WERI-Rb-1 (cell line): ENCODE measurements at places on chromosomes 4 and X.

DNA sequence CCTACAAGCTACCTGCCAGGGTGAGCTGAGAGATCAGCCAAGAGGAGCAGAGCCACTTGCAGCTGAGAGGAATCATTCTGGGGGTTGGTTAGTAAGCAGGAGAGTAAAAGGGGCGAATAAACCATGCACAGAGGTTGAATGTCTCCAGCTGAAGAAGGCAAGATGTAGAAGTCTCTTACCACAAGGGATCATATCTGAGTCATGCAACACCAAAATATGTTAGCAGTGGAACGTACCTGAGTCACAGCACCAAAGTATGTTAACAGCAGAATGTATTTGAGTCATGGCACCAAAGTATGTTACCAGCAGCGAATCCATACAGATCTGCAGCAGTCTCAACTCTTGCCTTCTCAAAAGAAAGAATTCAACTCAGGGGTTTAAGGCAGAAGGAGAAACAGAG is 29.9 kb downstream of the C4orf51 start:
- DNase-seq, result no peak

GRCh38 chr4:66564901-66565651 is 894.8 kb upstream of the EPHA5 start:
- DNase-seq, result no peak

GRCh38 chr4:108166441-108167315 is 2.1 kb downstream of the LEF1 start:
- DNase-seq, result peak; percentile 43

DNA sequence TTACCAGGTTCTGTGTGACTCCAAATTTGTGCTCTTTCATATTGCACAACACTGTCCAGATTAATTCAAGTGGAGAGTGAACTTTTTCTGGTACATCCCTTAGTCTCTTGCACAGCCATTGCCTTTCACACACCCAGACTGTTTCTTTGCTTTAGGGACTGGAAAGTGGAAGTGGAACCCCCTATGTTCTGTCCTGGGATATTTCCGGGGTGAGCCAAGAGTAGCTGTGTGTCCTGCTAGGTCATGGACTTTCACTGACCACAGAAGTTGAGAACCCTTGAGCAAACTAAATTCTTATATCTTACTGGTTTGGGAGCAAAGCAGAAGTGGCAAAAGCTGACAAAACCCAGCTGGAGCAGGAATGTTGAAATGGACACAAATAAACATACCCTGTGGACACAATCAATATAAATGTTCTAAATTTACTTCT is 10.3 kb upstream of the VSIG4 start:
- no peak for DNase-seq

DNA sequence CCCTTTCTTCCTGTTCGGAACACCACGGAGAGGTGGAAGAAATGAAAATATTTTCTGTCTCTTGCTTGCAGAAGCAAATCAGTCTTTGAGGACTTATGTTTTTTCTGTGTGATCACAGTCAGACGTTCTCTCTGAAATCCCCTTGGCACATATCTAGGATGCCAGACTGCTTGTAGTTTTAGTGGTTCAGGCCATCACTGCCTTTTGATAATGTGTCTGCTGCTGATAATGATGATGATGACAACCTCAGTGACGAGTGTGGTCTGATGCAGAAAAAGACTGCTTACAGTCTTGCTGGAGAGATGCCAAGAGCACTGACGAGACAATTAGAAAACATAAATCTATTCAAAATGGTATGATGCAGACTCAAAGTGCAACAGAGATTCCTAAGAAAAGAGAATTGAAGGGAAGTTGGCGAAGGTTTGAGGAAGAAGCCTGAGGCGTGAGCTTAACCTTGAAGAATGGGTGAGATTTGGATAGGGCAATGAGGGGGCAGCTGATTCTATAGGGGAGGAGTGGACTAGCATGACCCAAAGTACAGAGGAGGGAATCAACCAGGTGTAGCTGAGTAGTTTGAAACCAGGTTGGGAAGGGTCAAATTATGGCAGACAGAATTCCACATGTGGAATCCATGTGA is 7.9 kb downstream of the RAB33A start:
- no peak for DNase-seq

- no peak for DNase-seq
These were observed 54.0 kb upstream of the EGFL6 start for GRCh38 chrX:13515211-13515930.

- no peak for DNase-seq
These were observed 25.7 kb downstream of the SLC9A7 start for GRCh38 chrX:46733226-46733625.

DNA sequence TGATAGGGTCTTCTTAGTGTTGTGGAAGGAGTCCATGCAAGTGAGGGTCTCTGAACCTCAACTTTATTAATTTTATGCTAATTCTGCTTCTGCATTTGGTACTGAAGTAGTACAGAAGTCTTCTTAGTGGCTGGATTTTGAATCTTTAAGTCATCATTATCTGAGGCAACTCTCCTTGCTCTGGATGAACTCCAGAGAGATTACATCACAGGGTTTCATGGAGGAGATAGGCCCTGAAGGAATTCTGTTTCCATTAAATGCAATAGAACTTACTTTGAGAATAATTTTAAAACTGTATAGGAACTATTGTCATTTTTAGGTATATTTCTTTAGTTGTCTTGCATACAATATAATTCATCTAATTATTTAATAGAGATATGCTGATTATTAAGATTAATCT is 451.2 kb downstream of the FAT4 start:
- DNase-seq, result no peak

- DNase-seq, result no peak
These were observed 55.3 kb downstream of the SH2D1A start for GRCh38 chrX:124401696-124402095.

DNA sequence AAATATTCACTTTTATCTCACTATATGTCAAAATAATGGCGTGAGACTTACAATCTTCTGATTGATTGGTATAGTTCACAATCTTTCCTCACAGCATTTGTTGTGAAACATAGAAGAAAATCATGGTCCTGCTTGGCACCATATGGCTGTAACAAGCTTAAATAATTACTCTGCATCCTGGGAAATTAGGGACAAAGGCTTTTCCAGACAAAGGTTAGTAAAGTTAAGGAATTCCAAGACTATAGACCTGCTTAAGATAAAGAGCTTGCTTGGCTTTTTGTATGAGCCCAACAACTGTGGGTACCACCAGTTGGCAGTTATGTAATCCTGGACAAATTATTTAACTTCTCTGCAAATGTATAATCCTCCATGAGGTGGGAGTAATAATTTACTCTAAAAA is 3.4 kb upstream of the PCDH18 start:
- DNase-seq, result no peak

- DNase-seq, result no peak
These were observed 434 bp upstream of the TMEM255A start for GRCh38 chrX:120311727-120312063.

DNA sequence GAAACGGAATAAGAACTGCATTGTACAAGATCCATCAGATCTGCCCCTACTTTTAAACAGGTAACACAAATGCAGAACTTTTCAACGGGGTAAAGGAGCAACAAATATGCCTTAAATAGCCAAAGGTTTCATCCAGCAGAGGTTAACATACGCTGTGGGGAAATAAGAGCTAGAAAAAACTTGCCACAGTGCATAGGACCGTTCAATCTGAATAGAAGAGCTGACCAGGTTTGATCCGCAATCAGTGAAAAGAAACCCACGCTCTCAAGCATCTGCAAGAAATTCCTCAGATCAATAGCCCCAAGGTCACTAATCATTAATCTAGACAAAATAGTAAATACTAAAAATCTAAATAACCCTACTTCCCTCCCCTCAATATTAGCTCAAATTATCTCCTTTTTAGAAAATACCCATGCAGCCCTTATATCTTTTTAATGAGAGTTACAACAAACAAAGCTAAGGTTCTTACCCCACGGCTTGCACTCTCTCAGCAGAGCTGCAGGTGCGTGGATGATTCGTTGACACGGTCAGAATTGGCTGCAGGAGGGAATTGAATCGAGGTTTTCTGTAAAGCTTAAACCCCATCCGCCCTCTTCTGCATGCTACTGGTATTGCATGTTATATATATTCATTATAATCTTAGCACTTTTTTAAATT is at the start of gene TLR10:
TLR10 (minus strand) TSS at position 539 of the 657 bp plus-strand sequence. CDS start 7,400 bp downstream, outside the sequence.
- DNase-seq, result peak; percentile 51

DNA sequence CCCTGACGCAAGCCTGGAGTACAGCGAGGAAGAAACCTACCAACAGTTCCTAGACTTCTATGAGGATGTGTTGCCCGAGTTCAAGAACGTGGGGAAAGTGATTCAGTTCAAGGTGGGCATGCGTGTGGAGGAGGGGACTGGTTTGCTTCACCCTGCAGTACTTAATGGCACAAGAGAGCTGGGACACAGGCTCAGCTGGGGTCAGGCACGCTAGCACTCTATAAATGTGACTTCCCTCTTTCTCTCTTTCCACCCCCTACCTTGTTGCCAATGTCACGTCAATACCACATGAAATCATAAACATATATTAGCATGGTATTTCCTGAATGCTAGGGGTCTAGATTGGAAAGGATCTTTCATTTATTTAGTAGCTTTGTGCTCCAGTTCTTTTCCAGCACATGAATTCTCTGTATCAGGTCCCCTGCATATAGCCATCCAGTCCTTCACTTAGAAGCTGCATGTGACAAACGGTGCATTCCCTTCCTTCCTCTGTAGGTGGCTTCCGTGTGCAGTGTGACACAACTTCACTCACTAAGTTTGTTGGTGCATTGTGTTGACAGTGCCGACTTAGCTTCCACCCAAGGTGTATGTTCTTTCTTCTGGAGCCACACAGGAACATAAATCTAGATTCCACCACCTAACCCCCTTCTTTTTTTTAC is 25.6 kb downstream of the ZRSR2 start:
- DNase-seq, result no peak

- no peak for DNase-seq
These were observed 6.4 kb downstream of the RPL9 start for GRCh38 chr4:39452153-39452859.

- no peak for DNase-seq
These were observed 75.3 kb upstream of the RAPGEF2 start for GRCh38 chr4:159027535-159027934.

- DNase-seq, result no peak
These were observed 169.2 kb downstream of the AFAP1 start for GRCh38 chr4:7770224-7771050.

DNA sequence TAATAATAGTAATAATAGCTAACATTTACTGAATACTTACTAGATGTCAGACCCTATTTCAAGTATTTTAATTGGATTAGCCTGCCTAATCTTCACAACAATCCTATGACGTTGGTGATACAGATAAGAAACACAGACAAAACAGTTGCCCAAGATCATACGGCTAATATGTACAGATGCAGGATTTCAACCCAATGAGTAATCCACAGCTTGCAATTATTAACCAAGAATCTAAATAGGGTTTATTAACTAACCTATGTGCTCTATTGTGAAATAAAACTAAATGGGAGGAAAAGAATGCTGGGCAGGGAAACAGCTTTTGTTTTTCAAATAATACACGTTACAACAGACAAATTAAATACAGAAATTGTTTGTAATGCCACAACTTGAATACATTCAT is 23.4 kb downstream of the FBXO8 start:
- DNase-seq, result no peak

DNA sequence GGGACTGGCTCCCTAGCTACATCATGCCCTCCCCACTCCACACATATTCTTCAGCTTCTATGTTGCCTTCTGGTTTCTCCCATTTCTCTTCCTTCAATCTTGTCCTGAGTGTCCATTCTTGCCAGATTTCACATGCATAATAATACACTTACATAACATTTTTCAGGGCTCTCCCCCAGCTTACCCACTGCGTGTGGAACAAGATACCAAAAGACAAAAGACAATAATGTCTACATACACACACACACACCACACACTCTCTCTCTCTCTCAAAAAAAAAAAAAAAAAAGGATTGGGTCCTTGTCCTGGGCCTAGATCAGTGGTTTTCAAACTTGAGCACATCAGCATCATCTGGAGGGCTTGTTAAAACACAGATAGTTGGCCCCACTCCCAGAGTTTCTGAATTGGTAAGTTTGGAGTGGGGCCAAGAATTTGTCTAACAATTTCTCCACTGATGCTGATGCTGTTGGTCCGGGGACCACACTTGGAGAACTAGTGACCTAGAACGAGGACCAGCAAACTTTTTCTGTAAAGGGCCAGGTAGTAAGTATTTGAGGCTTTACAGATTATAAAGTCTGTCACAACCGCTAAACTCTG is 6.5 kb upstream of the SMARCA1 start:
- no peak for DNase-seq

DNA sequence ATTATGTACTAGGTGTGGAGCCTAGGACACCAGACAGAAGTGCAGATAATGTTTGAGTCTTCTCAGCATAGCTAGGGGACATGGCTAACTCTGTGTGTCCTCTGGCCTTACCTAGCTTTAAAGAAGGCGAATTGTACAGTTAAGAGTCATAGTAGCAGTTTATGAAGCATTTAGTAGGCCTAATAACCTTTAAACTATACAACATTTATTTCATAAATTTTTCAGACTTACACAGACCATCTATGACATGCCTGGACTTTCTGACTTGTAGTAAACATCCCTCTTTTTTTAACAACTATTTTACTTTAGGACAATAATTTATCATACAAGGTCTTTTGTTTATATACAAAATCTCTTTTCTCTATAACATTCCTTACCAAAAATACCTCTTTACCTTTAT is 37.4 kb downstream of the ETNPPL start:
- DNase-seq, result no peak
